ENCODE measurements at places on chromosomes 2 and 18.

GRCh38 chr18:23943903-23944624 lies 70.5 kb upstream of the TTC39C start:
- peak; percentile 34 for DNase-seq

GRCh38 chr18:74944676-74945075 lies 264.3 kb downstream of the PTGR3 start:
- no peak for DNase-seq

GRCh38 chr18:3525870-3526420 lies 76.0 kb downstream of the TGIF1 start:
- no peak for DNase-seq

DNA sequence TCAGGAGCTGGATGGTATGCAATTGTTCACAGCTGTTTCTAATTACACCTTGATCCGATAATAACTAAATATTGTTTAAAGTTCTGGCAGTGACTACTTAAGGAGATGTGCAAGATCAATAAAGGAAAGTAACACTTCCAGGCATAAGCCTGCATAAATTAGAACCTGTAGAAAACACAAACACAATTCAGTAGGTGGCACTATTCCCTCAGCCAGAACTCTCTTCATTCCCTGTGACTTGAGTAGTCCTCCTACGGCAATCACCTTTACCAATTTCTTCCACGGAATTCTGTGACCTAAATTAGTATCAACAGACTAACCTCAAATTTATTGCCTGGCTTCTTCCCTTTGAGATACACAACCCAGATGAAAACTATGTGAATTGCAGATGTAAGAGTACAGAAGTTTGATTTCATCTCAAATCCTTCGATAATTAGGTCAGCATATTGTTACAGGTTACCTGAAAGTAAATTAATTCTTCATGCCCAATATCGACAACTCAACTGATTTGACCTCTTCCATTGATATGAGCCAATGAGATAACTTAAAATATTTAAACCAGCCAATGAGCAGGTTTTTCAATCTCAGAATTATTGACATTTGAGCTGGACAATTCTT lies 137.8 kb downstream of the PID1 start:
- peak; percentile 76 for DNase-seq

DNA sequence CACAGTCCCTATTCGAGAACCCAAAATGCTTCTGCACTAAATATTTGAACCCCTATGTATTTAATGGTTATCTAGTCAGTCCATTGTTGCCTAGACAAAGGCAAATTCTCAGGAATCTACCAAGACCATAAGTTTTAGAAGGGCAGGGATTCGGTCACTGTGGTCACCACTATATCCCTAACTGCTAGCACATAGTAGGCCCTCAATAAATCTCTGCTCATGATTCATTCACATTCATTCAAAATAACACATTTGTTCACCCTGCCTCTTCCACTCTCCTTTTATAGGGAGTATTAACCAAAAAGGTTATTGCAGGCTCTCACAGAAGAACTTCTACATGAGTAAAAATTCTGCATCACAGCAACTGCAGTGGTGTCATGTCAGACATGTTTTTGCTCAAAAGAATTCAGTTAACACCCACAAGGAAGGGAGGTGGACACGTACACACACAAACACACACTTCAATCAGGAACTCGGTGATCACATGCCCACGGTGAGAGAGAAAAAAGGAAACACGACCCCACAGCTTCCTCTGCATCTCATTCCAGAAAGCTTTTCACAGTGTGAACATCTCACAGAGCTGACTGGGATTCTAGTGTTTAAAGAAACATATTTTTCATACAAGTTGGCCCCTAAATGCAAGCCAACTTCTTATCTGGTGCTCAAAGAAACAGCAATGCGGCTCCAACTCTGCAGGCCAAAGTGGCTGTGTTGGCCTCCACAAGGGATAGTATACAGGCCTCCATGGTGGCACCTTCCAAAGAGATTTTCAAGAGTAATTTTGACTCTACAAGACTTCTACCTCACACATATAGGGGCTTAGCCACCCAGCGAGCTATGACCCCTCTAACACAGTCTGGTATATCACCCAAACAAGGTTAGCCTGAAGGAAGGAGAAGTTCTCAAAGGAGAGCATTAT lies 98.0 kb downstream of the ANKRD44 start:
- no peak for DNase-seq

GRCh38 chr2:241690202-241690717 lies 3.6 kb upstream of the DTYMK start:
- DNase-seq, result no peak

DNA sequence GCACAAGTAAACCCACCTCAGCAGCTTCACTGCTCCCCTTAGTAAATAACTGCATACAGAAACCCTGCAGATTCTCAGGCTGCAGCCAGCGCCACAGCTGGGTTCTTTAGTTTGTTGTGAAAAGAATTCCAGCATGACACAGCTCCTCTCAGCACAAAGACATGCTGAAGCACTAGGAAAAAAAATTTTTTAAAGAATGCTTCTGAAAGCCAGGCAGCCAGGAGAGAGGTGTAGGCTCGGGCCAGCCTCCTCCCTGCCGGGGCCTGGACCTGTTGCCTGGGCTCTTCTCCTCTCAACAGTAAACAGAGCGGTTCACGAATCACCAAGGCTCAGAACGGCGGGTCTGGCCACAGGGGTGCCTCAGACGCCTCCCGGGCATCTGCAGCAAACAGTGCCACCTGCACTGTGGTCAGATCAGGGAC lies 95.7 kb upstream of the POU3F3 start:
- no peak for DNase-seq

GRCh38 chr2:173830170-173830569 lies 135.0 kb downstream of the SP3 start:
- peak; percentile 43 for DNase-seq

GRCh38 chr2:178225006-178225805 lies 30.9 kb downstream of the OSBPL6 start:
- DNase-seq, result peak; percentile 71

DNA sequence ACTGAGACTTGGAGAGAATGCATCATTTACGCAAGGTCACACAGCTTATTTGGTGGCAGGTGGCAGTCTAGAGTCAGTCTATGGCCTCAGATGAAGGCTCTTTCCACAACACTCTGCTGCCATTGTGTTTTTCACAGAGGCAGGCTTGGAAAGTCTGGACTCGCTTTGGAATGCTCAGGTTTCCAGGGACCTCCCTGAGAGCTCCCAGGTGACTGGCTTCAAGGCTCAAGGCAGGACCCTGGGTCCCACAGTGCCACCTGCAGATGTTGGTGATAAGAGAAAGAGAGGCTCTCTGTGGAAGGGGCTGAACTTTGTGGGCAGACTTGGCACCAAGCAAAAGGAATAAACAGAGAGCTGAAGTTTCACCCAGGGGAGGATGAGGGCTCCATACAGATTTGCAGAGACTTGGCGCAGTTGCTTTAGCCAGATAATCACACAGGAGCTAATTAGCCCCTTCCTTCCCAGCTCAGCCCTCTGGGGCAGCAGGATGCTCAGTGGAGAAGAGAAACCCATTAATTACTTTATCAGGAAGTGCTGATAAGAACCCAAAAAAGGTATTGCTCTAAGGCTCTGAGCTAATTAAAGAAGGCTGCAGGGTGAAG lies 103.5 kb downstream of the LBH start:
- DNase-seq, result no peak

GRCh38 chr18:11946756-11947155 lies 34.6 kb upstream of the IMPA2 start:
- peak; percentile 73 for DNase-seq

- DNase-seq, result peak; percentile 58
Measured at GRCh38 chr2:3712831-3713503, 9.6 kb downstream of the DCDC2C start.

GRCh38 chr2:15730545-15731212 lies 139.0 kb downstream of the DDX1 start:
- DNase-seq, result peak; percentile 97

DNA sequence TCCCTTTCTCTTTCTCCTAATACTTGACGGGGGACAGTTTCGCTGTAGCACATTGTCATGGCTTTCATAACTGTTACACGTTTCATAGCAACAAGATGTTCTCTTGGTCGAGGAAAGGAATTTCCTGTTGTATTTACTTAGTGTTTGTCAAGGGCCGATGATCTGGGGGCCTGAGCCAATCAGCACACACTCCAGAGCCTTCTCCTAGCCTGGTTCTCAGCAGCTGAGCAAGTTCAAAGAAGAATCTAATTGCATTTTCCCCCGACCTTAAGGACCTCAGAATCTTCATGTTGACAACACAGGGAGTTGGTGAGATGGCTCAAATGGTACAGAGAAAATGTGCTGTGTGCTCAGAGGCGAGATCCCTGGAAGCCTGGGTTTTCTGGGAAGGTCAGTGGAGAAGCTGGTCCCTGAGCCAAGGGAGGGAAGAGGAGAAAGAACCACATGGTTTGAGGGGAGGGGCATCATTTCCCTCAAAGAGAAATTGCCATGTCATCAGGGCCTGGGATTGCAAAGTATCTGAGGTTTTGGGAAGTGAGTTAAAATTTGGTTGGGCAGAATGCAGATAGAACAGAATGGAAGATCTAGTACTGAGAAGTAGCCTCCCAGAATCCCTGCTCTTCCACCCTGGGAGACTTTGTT lies 76.9 kb upstream of the AGAP1 start:
- DNase-seq, result peak; percentile 30

GRCh38 chr18:217532-218336 lies 50.1 kb downstream of the THOC1 start:
- no peak for DNase-seq

DNA sequence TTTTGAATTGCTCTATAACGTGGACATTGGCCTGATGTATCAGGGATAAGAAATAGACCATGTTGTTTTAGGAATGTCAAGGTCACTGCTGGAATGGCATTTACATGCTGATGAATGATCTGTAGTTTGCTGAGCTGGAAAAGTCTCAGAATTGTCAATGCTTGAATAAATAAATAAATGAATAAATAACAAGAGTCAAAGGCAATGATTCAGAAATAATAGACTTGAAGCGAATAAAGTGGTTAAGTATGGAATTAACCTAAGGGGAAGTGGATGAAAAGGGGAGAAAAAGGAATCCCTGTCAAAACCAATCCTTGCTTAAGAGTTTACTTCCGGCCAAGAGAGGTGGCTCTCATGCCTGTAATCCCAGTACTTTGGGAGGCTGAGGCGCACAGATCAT lies 1620.0 kb downstream of the SUCLG1 start:
- no peak for DNase-seq

DNA sequence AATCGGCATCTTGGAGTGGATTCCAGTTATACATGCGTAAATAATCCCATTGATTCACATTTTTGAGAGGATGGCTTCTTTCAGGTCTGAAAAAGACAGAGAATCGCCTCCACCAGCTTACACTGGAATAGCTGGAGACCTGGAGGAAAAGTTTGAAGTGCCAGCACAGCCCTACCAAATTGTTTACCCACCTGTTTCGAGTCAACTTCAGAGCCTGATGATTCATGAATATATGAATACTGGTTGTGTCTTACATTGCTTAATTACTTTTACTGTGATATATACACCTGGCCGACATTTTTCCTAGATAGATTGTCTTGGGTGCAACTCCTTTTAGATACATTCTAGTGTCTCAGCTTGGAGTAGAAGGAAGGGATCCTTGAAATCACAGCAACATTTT lies 335 bp upstream of the NCKAP5 start:
- DNase-seq, result no peak

- DNase-seq, result no peak
Measured at GRCh38 chr2:231370749-231371429, 24.6 kb upstream of the B3GNT7 start.

DNA sequence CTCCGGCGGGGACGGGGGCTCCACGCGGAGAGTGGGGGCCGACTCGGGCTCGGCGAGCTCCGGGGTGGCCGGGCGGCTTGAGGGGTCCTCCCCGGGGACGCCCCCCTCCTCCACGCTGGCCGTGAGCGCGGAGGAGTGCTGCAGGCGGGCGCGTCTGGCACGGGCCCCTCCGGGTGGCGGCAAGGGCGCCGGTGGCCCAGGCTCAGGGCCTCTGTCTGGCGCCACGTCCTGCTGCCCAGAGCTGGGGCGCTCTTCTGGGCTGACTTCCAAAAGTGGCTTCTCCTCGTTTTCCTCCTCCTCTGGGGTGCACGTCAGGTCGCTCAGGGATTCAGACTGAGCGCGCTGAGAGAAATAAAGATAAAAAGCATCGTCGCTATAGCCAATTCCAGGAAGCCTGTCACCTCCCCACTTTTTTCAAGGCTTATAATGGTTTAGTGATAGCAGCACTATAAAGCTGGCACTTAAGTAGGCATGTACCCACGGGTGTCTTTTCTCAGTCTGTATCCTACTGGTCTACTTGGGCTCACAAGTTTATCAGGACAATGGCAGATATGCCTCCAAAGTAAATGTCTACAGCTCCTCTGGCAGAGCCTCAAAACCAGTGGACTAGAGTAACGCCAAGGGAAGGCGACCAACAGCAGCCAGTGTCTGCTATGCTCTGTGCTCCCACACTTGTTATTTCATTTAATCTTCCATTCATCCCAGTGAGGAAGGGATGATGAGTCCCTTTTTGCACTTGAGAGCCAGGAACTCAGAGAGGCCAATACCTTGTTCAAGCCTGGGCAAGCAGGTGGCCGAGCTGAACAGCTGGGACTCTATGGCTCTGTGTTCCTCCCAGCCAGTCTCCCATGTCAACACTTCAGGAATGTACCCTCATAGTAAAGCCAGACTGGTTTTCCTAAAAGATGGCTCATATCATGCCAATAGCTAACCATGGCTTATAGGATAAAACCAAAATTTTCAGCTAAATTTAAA lies 92.6 kb upstream of the MGAT4A start:
- no peak for DNase-seq

GRCh38 chr2:201233192-201233811 lies 27.0 kb upstream of the CASP8 start:
- peak; percentile 58 for DNase-seq

DNA sequence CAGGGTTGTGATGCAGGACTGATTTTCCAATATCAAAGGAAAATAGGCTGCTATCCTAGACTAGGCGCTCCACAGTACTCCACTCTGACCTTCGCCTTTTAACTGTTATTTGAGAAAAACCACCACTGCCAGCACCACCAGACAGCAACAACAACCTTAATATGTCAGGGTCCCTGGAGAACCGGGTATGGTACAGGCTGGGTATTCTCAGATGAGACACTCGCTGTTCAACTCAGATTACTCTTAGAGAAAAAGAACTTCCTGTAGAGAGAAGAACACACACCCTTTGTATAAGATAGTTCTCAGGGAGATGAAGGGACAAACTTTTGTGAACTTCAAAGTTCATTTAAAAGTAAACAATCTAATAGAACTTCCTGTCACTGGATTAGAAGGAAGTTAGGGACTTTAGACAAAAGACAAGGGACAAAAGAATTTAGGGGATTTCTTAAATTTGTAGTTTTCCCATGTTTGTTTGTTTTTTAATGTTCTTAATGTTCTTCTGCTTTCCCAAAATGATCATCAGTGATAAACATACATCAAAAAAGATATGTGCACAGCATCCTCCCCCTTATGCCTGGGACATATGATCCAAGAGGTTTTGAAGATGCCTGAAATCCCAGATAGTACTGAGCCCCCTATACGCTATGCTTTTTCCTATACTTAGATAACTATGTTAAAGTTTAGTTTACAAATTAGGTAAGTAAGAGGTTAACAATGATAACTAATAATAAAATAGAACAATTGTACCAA lies 41.3 kb upstream of the PPP1R1C start:
- no peak for DNase-seq

GRCh38 chr2:72051204-72051603 lies 96.5 kb downstream of the CYP26B1 start:
- DNase-seq, result no peak
